ENCODE measurements at places on chromosomes 3 and 15. TPM values are rescaled to one million over a fixed set of nuclear protein-coding genes. Genes with fewer than 3 reads are reported as not detected.

The PIF1 gene
- 7.2 TPM for total RNA-seq

The RAD51 gene
- total RNA-seq: 1.6 TPM

The CLEC3B gene
- total RNA-seq: 2.0 TPM

The ARHGEF26 gene
- 2.5 TPM for total RNA-seq

The RBMS3 gene
- 157 TPM for total RNA-seq

The BTLA gene
- under 0.01 TPM for total RNA-seq

The SATB1 gene
- total RNA-seq: 20.5 TPM
